ENCODE measurements at places on chromosomes 12 and 14. TPM values are rescaled to one million over a fixed set of nuclear protein-coding genes. Genes with fewer than 3 reads are reported as not detected.

The TMEM253 gene
- 1.6 TPM for total RNA-seq

The BEGAIN gene
- total RNA-seq: 3.0 TPM

The ACOT4 gene
- 0.98 TPM for total RNA-seq

The KIF26A gene
- 15.2 TPM for total RNA-seq

The OR6C70 gene
- not detected for total RNA-seq

The STX2 gene
- total RNA-seq: 32.7 TPM

The CYP27B1 gene
- 3.2 TPM for total RNA-seq

The MYH6 gene
- not detected for total RNA-seq

The SALL2 gene
- 164 TPM for total RNA-seq

The STAT2 gene
- 70.0 TPM for total RNA-seq

The HCFC2 gene
- 7.1 TPM for total RNA-seq

Data from neural crest cell (in vitro differentiated cells).